ENCODE measurements at places on chromosomes 13 and 19.

GRCh38 chr19:33804021-33804799 lies 7.5 kb downstream of the KCTD15 start:
- no peak for DNase-seq

- no peak for DNase-seq
Measured at GRCh38 chr13:27919659-27919933, 204 bp upstream of the PDX1 start.

GRCh38 chr13:79030513-79030912 lies 371.6 kb upstream of the OBI1 start:
- no peak for DNase-seq

DNA sequence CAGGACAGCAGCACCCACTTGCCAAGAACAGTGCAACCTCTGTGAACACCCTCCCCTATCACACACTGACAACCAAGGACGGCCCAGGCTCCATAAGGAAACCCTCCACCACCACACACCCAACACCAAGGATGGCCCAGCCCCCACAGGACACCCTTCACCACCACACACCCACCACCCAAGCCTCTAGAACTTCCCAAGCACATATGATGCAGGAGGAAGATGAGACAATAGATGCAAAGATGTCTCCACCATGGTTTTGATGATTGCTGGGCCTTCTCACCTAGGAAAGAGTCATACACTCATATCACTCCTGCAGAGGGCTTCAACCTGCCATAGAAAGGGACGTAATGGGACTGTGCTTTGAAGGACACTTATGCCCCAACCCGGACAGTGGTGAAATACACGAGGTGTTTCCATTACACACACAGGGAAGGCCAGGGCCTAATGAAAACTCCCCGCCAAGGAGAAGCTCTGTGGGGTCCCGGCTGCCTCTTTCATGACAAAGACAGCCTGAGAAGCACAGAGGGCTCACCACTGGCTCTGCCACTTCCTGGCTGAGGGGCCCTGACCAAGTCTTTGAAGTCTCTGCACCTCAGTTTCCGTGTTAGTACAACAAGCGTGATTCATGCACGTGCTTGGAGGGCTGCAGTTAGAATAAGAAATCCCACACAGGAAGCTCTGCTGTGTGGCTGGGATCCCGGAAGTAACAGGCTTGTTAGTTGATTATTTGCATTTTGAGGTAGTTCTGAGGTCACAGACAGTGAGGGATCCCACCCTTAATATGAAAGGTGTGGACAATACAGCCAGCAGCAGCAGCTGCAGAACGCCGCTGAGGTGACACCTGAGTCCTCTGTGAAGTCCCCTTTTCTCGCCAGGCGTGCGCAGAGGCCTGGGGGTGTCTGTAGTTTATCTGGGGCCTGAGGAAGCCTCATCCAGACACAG lies 61.9 kb upstream of the ATP12A start:
- DNase-seq, result no peak

DNA sequence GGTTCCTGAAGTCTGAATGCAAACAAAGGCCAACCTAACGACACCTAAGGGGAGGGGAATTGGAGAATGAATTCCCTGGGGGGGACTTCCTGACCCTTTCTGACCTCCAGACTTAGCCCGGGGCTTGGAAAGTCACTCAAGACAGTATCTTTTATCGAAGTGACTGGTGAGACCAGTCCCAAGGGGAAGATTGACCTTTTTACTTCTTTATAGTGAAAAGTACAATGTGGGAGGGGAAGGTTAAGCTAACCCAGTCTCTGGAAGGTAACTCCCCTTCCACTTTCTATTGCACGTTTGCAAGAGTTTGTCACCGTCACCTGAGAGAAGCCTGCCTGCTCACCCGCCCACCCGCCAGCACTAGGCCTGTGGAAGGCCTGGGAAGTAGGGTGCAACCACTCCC lies 111.9 kb downstream of the EFNB2 start:
- no peak for DNase-seq

GRCh38 chr19:2691951-2692350 lies 10.5 kb downstream of the GNG7 start:
- no peak for DNase-seq

DNA sequence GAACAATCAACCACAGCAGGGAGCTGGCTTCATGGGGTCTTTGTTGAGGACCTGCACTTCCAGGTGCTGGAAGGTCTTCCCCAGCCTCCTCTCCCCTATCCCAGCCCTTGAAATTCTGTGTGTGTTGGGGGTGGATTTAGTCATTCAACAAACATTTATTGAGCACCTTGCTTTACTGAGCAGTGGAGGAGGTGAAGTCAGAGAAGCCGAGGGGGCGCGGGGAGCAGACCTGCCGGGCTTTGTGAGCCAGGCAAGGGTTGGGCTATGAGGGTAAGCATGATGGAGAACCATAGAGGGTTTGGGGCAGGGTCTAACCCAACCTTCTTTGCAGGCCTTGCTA lies 3.5 kb upstream of the C19orf85 start:
- no peak for DNase-seq

DNA sequence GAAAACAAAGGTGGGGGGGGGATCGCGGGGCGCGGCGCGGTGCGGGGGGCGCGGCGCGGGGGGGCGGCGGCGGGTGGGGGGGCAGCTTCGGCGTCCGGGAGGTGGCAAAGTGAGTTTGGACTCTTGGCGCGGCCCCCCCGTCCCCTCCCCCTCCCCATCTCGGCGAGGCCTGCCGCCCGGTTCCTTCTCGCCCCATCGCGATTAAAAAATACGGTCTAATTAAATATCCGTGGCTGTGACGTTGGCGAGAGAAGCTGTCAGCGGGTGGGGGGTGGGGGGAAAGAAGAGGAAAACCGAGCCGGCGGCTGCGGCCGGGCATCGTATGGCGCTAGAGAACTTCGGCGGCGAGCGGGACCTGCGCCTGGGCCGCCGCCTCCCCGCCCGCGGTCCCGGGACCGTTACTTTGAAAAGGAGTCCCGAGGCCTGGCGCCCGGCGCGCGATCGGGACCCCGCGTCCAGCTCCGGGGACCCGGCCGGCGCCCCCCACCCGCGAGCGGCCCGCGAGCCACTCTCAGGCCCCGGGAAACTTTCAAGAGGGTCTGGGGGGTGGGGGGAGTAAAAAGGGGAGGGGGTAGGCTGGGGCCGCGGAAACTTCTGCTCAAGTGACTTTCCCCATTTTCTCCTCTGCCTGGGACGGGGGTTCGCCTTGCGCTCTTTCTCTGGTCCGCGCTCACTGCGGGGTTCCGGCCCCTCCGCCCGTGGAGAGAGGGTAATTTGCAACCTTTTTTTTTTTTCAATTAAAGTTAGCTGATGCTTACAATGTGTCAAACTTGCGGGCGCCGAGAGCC lies 146.3 kb upstream of the ZNF536 start:
- DNase-seq, result no peak

Measured in NCI-H1930 (cell line).